ENCODE measurements at places on chromosomes 11 and 22.
A peak's percentile ranks its signal among the peaks of the same experiment; 100 is the strongest.

GRCh38 chr11:134543645-134544044 is 131.6 kb upstream of the B3GAT1 start:
- no peak for DNase-seq

GRCh38 chr11:64247729-64248531 is 1.2 kb upstream of the PPP1R14B start:
- DNase-seq, result no peak

DNA sequence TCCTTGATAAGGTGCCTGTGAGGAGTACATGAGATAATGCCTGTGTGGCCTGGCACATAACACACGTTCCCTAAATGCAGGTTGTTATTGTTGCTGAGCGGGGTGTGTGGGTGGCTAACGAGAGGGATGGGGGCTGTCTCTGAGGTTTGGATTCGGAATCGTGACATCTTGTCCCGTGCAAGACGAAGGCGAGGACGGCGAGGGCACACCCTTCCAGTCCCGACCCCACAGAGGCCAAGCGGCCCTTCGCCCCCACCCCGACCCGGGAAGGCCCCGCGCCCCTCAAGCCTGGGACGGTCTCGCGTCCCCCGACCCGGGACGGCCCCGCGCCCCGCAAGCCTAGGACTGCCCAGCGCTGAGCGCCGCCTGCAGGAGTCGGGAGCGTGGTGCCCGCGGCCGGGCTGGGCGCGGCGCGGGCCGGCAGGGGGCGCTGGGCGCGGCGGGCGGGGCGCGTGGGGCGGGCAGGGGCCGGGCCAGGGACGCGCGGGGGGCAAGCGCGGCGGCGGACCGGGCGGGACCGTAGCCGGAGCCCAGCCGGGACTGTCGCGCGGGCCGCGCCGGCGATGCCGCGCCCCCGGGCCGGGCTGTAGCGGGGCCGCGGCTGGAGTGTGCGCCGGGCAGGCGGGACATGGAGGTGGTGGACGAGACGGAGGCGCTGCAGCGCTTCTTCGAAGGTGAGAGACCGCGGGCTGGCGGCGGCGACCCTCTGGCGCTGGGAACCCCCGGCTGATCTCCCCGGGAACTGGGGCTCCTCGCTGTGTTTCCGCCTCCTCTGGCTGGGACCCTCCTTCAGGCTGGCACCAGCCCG is at the start of gene MYRF:
TSS of gene MYRF (plus strand) at position 520 of the 808 bp plus-strand sequence. CDS start at position 629, 109 bp downstream.
- DNase-seq, result peak; percentile 25

GRCh38 chr22:32897400-32897799 is 95.9 kb downstream of the TIMP3 start:
- DNase-seq, result no peak

GRCh38 chr11:57073128-57073527 is 84.4 kb downstream of the OR5AK2 start:
- no peak for DNase-seq

DNA sequence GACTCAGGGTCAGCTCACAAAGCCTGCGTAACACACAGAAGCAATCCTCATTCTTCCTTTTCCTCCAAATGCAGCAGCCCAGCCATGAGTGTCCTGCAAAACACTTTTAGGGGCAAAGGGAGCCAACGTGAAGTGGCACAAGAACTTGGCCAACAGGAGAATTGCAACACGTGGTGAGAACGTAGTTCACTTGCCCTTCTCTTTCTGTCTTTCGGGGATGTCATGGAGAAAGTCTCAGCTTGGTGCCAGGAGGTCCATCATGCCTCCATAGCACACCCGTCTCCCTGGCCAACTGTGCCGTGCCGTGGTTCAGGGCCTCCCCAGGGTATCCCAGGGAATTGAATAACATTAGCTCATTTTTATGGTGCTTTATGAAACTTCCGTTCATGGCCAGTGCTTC is 98.5 kb upstream of the ANO1 start:
- DNase-seq, result no peak

GRCh38 chr22:25114369-25115362 is 85.0 kb upstream of the CRYBB3 start:
- no peak for DNase-seq

DNA sequence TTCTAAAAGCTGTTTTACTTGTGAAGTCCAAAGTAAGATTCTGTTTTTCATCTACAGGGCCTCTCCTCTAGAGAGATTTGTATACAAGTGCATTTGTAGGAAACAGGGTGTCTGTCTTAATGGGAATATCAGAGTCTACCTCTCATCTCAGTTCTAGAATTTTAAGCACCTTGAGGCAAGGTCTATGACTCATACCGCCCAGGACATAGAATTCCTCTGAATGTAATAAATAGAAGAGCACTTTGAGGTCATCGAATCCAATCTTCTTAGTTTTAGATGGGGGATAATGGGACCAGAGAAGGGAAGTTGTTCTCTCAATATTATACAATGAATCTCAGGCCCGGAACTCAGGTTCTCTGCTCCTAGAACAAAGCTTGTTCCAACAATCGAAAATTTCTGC is 101.8 kb upstream of the TIMP3 start:
- no peak for DNase-seq

DNA sequence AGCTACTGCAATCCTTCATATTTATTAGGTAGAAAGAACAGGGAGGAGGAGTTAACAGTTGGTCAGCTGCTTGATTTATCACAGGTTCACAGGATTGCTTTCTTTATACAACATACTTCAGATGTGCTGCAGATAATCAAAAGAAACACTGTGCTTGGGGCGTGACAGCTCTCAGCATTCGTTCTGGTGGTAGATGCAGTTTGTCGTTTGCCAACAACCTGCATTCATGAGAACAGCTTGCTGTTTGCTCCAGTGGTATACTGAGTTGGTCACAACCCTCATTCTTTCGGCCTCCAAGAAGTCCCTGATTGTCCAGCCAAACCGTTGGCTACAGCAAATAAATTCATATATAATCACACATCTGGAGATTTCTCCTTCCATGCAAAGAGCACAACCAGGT is 120.5 kb downstream of the ZNF280B start:
- no peak for DNase-seq

DNA sequence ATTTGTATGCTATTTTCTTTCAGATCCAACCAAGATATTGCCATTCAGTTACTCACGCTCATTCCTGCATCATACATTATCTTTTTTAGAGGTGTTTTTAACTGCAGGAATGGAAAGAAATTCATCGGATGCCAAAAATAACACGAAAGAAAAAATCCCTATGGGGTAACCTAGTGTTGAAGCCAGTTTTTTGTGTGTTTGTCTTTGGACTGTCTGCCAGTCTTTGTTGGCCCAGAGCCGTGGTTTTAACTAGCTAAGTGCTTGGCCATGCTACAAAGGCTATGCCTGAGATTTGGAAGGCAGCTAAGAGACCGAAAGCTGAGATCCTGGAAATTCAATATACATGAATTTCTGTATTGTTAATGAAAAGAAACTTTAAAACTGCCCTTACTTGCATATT is 309.8 kb upstream of the CNTN5 start:
- no peak for DNase-seq

GRCh38 chr22:43118953-43119458 is 8.5 kb downstream of the BIK start:
- DNase-seq, result no peak

- DNase-seq, result no peak
Observed at GRCh38 chr11:45334836-45335235, 48.7 kb upstream of the SYT13 start.

DNA sequence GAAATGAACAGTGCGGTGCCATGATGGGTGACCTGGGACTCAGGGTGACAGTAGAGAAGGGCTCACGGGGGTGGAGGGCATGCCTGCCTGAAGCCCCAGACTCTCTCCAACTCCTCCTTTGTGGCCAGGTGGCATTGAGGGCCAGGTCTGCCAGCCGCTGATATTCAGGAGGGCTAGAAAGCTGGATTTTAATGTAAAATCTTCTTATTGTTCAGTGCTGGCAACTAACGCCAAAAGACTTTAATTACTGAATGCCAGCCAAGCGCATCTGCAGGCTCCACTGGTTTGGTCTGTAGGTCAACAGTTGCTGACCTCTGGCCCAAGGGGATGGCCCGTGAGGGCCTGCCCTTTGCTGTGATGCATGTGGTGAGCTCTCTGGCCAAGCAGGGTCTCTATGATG is 10.3 kb downstream of the MRGPRG start:
- no peak for DNase-seq

DNA sequence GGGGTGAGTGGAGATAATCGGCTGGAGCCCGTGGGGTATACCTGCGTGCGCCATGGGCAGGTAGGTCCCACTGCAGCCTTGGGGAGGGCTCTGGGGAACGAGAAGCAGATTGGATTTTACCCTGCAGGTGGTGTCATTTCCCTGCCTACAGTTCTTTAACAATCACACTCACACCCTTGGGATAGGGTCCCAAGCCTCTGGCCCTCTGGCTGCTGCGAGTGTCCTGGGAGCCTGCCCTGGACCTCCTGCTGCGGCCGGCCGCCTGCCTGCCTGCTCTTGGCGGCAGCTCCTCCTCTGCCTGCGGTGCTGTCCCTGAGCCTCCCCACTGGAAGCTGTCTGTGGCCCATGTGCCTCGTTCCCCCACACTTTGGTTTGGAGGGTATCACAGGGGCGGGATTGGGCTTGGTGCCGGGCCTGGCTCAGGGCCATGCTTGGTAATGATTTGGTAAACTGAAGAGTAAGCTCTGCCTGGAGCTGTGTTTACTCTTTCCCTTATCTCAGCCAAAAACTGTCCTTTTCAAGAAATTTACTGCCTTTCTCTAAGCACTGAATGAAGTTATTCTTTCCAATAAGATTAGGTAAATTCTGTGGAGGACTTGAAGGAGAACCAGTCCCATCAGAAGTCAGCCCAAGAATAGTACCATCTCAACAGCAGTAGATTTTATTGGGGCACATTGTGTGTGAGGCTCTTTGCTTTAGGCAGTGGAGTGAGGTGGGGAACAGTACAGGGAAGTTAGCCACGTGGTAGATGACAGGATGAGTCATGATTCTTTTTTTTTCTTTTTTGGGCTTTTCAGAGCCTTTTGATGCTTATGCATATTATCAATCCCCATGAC is 53.7 kb downstream of the TBC1D22A start:
- no peak for DNase-seq

Data from activated CD4-positive, alpha-beta T cell treated with anti-CD3 and anti-CD28 coated beads, Interleukin-2, amount 50 U/mL, for 24 hours (primary cell).